ENCODE measurements at places on chromosomes 1 and 21.

DNA sequence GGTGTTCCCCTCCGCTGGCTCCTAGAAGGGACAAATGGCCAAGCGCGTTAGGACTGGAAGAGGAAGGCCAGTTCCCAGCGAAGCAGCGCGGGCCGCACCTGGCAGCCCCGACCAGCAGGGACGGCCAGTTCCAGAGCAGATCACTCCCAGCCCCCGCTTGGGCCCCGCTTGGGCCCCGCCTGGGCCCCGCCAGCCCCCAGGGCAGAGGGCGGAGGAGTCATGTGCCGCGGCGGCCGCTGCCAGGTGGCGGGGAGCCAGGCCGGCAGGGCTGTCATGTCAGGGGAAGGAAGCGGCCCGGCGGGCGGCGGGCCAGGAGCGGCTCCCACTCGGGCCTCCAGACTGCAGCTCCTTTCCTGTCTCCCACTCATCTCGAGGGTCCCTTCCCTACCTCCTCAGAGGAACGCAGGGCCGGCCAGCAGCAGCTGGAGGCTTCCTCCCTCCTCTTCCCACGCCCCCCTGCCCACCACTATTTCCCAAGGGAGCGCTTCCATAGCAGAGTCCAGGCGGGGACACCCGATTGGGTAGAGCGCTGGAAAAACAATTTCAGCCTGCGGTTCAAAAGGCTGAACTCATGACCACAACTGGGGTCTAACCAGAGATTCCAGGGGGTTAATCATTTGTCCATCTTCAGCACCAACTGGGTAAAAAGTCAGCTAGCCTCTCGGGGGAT lies 16.5 kb downstream of the ZNF697 start:
- no peak for DNase-seq

DNA sequence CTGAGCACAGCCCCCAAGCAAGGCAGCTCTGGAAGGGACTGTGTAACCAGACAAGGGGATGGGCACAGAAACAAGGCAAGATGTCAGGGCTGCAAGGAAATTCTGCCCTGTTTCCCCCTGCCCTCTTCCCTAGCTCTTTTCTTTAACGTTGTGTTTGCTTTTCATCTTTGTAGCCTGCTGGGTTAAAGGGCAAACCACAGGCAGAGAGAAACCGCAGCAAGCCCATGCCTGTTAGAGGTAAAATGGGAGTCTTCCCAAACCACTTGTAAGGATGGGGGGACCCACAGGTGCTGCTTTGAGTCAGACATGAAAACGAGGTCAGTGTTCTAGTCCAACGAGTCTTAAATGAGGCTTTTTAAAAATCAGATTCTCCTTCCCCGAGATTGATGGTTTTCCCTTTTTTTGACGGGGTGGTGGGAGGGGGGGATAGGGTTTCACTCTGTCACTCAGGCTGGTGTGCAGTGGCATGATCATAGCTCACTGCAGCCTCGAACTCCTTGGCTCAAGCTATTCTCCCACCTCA lies 13.3 kb downstream of the TGFBR3 start:
- no peak for DNase-seq

GRCh38 chr1:66787641-66788040 lies 13.4 kb downstream of the INSL5 start:
- DNase-seq, result no peak

DNA sequence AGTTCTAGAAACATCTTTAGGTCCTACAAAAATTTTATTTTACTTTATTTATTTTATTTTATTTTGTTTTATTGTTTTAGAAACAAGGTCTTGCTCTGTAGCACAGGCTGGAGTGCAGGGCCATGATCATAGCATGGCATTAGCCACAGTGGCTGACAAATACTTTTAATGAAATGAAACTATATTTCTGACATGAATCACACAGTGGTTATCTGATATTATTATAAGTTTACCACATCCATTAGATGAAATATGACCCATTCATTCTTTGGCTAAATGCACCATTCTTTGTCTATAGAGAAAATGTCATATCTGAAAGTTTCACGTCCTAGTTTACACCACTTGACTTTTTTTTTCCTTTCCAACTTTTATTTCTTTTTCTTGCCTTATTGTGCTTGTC lies 613.4 kb upstream of the ADAMTS5 start:
- DNase-seq, result no peak

DNA sequence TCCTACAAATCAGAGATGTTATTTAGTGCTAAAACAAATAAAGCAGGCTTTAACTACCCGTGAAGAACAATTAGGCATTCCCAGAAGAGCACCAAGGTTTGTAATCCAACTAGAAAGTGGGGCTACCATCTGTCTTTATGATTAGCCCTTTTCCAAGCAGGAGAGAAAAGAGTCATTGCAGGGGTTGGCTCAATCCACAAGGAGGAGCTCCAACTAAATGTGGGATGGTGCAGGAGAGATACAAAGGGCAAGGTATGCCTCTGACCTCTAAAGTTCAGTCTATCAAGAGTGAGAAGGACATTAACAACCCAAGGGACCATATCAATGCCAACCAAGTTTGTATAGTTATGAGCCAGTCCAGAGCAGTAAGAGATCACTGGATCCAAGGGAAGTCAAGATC lies 382.7 kb upstream of the DUSP10 start:
- DNase-seq, result no peak

GRCh38 chr1:184826001-184826400 lies 71.3 kb upstream of the EDEM3 start:
- no peak for DNase-seq

- no peak for DNase-seq
Observed at GRCh38 chr1:177914603-177915002, 55.3 kb downstream of the SEC16B start.

DNA sequence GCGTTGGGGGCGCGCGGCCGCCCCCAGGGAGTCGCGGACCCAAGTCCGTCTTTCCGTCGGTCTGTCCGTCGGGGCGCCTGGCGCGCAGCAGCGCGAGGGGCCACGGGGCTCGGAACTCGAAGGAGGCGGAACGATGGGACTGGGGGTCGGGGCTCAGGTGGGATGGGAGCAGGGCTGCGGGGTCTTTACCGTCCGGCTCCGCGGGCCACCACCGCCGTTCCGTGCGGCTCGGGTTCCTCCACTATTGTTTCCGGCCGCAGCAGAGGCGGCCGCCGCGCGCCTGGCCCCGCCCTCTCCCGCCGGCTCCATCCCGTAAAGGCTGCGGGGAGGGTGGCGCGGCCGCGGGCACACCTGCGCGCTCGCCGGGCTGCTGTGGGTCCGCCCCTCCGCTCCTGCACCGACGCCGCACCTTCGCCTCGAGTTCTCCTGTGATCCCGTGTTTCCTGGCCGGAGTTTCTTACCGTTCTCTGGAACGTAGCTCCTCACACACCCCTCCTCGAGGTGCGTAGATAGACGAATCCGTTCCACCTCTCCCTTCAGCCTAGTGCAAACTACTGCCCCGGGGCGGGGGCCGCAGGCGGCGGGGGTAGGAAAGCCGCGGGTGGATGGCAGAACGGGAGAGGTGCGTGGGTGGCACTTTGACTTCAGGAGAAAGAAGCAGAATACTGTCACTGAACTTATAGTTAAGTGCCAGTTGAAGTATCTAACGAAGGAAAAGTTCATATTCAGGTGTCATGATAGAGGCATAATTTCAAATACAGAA lies at the start of gene C21orf91:
C21orf91 (minus strand) TSS at position 243 of the 763 bp plus-strand sequence. CDS start 1,038 bp downstream, outside the sequence.
- peak; percentile 79 for DNase-seq

- no peak for DNase-seq
Observed at GRCh38 chr1:102535829-102536505, 539.2 kb upstream of the OLFM3 start.

GRCh38 chr1:48869116-48869893 lies 92.6 kb upstream of the BEND5 start:
- no peak for DNase-seq

DNA sequence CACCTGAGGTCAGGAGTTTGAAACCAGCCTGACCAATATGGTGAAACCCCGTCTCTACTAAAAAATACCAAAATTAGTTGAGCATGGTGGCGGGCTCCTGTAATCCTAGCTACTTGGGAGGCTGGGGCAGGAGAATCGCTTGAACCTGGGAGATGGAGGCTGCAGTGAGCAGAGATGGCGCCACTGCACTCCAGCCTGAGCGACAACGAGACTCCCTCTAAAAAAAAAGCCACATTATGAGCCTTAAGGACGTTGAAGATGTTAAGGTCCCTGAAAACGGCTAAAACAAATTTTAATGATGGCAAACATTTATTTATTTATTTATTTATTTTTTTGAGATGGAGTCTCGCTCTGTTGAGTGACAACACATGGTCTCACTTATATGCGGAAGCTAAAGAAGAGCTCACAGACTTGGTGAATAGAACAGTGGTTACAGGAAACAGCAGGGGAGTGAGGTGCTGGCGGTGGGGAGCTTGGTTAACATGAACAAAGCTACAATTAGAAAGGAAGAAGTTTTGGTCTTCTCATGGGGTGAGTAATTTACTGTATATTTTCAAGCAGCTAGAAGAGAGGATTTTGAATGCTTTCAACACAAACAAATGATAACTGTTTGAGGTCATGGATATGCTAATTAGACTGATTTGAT lies 47.1 kb downstream of the TCP10L start:
- peak; percentile 23 for DNase-seq

DNA sequence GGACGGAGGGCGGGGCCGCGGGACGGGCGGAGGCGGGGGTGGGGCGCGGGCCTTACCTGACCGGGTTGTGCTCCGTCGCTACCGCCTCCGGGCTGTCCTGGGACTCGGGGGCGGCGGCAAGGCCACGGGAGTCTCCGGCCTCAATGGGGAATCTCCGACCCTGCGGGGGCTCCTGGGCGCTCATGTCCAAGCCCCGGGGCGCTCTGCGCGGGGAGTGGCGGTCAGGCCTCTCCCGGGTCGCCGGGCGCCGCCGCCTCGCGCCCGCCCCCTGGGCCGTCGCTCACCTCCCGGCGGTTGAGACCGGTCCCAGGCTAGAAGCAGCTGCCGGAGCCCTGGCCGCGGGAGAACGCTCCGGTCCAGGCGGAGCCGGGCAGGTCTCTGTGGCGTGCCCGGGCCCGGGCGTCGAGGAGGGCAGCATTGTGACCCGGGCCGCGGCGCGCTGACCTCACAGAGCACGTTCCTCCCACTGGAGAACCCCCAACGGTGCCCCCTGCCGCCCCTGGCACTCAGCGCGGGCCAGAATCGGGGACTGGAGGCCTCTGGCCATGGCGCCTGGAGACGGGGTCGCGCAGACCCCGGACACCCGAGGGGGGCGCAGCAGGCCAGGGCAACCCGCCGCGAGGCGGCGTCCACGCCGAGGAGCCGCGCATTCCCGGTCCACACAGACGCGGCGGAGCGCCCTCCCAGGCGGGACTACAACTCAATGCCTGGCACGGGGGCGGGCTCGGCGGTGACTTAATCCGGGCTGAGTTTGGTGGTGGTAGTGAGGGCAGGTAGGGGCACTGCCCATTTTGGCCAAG lies 411 bp downstream of the FAM229A start:
- no peak for DNase-seq

DNA sequence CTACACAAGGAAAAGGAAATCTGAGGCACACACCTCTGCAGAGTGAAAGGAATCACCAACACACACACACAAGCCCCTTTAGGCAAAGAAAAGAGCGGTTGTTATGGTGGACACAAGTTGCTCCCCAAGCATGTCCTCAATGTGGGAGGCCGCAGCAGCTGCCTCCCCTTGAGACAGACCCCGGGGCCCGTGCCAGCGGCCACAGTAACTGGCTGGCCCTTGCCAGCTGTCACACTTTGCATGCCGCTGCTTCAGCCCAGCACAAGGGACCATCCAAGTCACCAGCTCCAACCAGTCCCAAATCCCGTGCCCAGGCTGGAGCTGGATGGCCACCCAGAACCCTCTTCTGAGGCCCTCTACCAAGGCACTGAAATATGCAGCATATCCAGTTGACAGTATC lies 2.9 kb upstream of the OLIG1 start:
- no peak for DNase-seq

- DNase-seq, result no peak
Observed at GRCh38 chr1:41341365-41341683, 19.9 kb upstream of the FOXO6 start.

- DNase-seq, result no peak
Observed at GRCh38 chr1:64135462-64136223, 67.8 kb upstream of the UBE2U start.

DNA sequence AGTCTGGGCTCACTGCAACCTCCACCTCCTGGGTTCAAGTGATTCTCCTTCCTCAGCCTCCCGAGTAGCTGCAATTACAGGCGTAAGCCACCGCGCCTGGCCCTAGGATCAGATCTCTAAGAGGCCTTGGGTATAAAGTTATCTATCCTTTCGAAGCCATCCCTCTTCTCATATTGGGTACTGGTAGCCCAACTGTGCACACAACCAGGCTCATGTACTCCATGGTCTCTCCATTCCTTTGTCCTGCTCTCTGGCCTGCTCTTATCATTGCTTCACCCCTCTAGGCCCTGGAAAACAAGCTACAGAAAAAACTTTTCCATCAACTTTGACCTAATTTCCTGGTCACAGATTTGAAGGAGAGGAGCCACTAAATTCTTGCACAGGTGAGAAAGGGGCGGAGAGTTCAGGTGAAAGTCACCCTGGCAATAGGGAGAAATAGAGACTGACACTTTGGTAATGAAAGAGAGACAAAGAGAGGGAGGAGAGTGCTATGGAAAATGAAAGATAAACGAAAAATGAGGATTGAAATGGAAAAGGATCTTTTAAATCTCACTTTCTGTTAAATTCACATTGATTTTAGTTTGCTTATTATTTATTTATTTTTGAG lies 6.0 kb downstream of the TXNIP start:
- DNase-seq, result no peak

DNA sequence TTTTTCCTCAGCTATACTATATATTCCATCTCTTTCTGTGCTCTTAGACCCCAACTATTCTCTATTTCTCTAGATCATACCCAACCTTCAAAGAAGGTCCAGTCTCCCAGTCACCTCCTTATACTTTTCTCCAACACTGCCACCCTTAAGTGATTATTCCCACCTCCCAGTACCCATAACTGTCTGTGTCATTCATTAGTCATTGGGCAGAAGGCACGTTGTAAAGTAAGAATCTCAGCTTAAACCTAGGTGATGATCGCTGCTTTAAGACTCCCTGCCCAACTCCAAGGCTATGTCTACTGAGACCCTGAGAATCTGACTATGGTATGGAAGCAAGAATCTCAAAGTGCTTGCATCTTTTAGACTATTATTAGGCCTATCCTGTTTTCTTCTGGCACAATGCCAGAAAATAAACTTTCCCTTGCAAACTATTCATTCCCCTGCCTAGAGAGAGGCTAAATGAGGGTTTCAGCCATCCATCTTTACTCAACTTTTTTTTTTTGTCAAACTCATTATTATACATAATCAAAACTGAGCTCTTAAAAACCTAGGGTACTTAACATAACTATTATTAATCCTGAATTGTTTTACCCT lies 174.3 kb upstream of the DPT start:
- DNase-seq, result no peak

- DNase-seq, result no peak
Observed at GRCh38 chr1:1345384-1345783, 3.8 kb downstream of the DVL1 start.

GRCh38 chr1:1358433-1359271 lies at the start of gene MXRA8:
Gene MXRA8 (minus strand): TSS chr1:1358555. CDS start chr1:1358504, 51 bp downstream.
- DNase-seq, result no peak
